Stimulated activated CD4-positive, alpha-beta T cell treated with anti-CD3 and anti-CD28 coated beads, Interleukin-15, amount 100 ng/mL, for 48 hours (primary cell): ENCODE measurements at places on chromosomes 12 and 14.

DNA sequence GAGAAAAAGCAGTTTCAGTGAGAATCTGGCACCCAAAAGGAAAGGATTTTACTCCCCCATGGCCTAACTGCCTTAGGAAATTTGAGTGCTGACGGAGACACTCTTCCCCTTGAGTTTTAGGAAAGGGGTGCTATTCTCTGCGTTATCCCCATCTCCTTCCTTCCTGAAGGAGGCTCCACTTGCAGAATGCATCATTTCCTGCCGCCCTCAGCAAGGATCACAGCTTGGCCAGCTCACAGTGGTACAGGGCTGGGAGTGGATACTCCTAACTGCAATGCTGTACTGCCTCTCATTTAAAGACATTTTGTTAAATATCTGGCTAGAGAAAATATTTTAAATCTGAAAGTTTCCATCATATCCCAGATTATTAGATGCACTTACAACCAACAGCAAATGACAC, 33.0 kb downstream of the RDH12 start:
- DNase-seq: no peak

DNA sequence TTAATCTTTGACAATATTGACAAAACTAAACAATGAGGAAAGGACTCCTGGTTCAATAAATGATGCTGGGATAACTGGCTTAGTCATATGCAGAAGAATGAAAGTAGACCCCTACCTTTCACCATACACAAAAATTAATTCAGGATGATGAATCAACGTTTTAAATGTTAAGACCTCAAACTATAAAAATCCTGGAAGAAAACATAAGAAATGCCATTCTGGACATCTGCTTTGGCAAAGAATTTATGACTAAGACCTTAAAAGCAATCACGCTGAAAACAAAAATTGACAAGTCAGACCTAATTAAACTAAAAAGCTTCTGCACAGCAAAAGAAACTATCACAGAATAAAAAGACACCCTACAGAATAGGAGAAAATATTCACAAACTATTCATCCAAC, 97.4 kb downstream of the LMNTD1 start:
- DNase-seq: no peak

DNA sequence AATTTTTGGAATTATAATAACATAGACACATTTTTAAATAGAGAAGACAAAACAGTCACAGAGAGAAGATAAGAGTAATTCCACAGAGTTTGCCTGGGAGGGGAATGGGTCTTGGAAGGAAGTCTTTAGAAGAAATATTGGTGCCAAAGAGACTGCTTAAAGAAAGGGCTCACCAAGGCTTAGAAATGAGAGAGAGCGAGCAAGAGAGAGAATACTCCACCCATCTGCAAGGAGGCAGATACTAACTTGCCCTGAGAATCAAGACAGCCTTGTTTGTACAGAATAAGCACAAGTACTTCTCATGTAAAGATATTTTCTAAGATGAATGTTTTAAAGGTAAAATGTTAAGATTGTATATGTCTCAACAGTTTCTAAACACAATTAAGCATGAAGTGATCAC, 165.5 kb downstream of the SLC38A4 start:
- no peak for DNase-seq

- no peak for DNase-seq
Measured at GRCh38 chr14:76615331-76615730, 145.9 kb upstream of the VASH1 start.

DNA sequence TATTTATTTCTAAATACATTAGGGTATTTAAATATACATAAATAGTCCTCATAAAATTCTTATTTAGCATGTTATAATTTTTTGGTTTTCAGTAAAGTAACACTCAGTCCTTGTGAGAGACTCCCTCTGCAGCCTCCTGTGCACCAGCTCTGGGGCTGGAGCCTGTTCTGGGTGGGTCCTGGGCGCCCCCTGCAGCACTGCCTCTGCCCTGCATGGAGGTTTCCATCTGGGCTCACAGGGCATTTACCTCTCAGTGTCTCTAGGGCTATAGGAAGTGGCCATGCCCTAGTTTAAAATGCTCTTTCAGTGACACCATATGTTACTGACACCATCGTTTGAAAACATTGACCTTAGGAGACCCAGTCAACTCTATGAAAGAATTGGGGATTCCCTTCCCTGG, 1155.2 kb downstream of the TMEM121 start:
- no peak for DNase-seq

GRCh38 chr14:31578266-31578665, 17.1 kb downstream of the NUBPL start:
- DNase-seq: no peak

DNA sequence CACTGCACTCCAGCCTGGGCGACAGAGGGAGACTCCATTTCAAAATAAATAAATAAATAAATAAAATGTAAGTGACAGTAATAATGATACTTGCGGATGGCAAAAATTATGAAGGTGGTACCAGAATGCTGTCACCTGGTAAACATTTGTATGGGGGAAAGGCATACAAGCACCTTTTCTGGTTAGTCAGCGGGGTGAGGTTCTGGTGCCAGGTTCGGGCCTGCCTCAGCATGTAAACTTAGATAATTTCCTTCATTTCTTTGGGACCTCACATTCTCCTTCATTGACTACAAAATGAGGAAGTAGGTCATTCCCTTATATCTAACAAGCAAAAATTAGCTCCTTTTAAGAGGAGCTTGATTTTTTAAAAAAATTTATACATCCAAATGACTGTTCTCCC, 10.8 kb downstream of the VTI1B start:
- DNase-seq: no peak

DNA sequence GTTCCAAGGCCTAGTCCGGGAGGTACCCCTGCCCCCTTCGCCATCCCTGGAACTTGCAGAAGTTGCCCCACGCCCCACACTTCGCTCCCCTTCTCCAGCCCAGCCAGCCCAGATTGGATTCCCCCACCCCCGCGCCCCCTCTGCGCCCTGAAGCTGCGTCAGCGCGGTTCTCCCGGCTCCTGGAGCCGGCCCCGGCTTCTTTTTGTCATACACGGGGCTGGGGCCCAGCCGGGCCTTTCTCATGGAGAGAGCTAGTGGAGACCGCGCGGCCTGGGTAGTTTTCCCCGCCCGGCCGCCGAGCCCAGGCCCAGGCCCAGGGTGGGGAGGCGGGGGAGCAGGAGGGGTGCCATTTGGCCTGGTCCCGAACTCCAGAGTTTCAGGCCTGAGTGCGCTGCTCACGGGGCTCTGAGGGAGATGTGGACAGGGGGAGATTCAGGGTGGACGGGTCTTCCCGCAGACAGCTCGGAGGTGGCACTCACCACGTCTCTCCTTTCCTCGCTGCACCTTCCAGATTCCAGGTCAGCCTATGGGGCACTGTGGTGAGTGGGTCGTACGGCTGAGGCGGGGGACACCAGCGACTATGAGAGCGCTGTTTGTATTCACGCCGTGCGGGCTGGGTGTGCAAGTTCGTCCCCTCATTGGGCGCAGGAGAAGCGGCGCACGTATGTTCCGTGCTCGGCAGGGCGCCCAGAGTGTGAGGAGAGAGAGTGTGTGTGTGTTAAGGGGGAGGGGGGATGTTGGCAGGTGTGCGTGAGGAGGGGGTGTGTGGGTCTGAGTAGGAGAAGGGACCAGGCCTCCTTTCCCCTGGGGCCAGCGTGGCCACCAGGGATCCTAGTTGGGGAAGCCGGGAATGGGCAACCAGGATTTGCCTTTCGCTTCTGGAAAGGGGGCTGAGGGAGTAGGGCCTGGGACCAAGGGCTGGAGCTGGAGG, 785 bp upstream of the LHX5 start:
- DNase-seq: no peak

- DNase-seq: peak; percentile 9
Measured at GRCh38 chr12:27652174-27652763, 44.0 kb upstream of the REP15 start.

- DNase-seq: no peak
Measured at GRCh38 chr14:88351966-88352691, 29.1 kb upstream of the KCNK10 start.

GRCh38 chr14:47961634-47962033, 286.2 kb upstream of the MDGA2 start:
- DNase-seq: no peak

GRCh38 chr12:31959701-31960391, 631 bp downstream of the RESF1 start:
- peak; percentile 59 for DNase-seq

- no peak for DNase-seq
Measured at GRCh38 chr14:77421201-77421600, 2.1 kb downstream of the NOXRED1 start.

GRCh38 chr14:21087294-21088091, 11.0 kb downstream of the ZNF219 start:
- no peak for DNase-seq

DNA sequence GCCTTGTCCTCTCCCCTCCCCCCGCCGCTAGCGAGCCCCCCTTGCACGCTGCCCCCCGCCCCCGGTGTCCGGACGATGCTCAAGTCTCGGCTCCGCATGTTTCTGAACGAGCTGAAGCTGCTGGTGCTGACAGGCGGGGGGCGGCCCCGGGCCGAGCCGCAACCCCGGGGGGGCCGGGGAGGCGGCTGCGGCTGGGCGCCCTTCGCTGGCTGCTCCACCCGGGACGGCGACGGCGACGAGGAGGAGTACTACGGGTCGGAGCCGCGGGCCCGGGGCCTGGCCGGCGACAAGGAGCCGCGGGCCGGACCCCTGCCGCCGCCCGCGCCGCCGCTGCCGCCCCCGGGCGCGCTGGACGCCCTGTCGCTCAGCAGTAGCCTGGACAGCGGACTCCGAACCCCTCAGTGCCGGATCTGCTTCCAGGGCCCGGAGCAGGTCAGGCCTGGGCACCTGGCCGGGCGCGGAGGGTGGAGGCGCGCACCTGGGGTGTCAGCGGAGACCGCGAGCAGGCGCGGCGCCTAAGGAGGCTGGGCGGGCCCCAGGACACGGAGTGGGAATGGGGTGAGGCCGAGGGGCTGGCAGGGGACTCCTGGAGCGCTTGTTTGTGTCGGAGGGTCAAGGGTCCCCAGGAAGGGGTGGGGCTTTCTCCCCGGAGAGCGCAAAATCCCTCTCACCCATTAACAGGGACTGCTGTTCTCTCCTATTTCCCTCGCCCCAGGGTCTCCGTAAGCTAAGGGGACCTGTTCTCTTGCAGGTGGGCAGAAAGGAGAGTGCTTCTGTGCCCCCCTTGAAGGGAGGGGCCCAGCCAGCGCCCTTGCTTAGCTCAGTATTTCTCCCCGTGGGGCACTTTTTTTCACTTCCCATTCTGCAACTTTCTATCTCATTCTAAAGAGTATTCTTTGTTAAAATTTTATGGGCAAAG, 810 bp downstream of the MARCHF9 start:
- no peak for DNase-seq

GRCh38 chr14:104881369-104881979, 16.4 kb downstream of the CEP170B start:
- no peak for DNase-seq
